ENCODE measurements at places on chromosomes 6 and 20.

DNA sequence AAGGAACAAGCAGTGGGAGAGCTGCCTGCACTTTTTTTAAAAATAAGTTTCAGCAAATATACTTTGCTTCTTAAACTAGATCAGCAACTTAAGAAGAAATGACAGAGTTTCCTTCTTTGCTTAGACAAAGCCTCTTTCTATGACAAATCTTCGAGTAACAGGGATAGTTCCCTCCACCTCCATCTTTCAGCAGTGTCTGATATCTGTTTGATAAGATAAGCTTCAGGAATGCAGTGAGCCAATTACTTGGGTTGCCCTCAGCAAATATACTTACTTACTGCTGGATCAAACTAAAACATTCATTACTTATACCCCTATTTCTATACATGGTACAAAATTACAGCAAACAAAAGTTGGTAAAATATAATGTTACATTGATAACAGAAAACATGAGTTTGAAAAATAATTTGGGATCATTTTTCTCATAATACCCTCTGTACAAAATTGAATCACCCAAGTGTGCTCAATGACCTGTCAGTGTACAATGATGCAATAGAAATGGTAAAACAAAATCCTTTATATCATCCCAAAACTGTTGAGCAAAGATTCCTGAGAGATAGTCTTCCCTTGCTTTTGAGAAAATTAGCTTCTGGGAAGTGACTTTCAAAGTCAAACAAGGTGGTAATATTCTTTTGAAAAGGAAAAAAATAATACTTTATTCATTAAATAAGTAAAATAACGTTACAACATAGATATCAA is 24.5 kb downstream of the FRK start:
- no peak for DNase-seq

DNA sequence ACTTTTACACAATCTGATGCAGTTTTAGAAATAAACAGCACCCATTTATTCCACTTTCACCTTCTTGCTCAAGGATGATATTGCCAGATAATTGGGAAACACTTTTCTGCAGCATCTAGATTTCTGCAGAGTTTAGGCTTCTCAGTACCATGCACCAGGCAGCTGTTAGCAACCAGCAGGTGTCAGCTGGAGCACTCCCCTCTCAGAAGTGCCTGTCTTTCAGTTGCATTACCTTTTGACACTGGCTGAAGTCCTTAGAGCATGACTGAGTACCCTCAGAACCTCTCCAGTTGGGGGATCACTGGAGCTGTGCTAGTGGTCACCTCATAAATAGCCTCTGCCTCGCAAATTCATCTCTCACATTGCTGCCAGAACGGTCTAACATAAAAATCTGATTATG is 91.2 kb downstream of the DNAH8 start:
- no peak for DNase-seq

- DNase-seq = peak; percentile 22
Measured at GRCh38 chr6:6283746-6284145, 36.7 kb downstream of the F13A1 start.

DNA sequence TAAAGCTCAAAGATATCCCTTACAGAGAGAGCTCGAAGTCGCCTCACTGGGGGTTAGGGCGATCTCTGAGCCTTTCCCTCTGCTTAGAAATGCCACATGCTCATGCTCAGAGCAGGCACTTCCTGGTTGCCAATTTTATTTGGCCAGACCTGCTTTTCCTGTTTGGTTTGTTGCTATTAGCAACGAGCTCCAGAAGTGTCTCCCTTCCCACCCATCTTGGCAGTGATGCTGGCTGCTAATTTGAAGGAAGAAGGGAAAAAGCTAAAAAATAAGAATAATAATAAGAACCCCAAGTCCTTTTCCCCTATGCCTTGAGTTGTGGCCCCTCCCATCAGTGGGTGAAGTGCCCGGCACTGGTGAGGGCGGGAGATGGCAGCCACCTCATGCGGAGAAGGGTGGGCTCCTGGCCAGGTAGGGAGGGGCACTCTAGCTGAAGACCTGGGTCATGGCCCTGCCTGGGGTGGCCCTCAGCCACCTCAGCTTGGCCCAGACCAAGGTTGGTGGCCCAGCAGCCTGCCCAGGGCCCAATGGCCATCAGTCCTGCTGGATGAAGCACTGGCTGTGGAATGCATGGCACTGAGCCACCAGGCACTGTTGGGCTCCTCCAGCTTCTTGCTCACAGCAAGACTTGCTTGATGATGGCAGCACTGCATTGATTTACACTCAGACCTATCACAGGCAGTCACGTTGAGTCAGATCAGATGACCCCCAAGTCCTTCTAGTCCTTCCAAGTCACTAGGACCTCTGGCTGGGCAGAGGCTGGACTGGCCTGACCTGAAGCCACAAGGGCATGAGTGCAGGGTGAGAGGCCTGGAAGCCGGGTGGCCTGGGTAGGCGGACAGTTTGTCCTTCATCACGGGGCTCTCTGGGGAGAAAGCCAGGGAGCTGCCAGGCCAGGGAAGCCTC is 79.0 kb downstream of the SYNJ2 start:
- peak; percentile 81 for DNase-seq

- peak; percentile 90 for DNase-seq
Measured at GRCh38 chr6:112289038-112289566, 34.7 kb upstream of the LAMA4 start.

GRCh38 chr6:5562277-5562676 is 301.0 kb downstream of the FARS2 start:
- no peak for DNase-seq

- no peak for DNase-seq
Measured at GRCh38 chr6:29680416-29680815, 536 bp downstream of the ZFP57 start.

- DNase-seq = no peak
Measured at GRCh38 chr6:128161263-128161662, 260.4 kb upstream of the THEMIS start.

GRCh38 chr20:61841966-61842365 is 223.7 kb downstream of the TAF4 start:
- DNase-seq = peak; percentile 26

DNA sequence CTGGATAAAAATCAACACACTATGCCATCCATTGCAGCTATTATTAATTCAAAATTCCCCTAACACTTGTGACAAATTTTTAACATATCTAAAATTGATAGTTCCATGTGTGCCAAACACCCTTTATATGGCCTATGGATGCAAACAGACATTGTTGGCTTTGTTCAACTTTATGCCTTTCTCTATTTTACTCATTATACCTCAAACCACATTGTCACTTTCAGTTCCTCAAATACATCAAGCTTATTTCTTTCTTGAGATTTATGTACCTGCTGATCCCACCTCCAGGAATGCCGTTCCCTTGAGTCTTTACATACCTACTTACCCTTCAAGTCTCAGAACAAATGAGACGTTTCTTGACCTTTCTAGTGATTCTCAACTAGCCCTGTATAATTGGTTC is 193.5 kb upstream of the PLN start:
- no peak for DNase-seq

GRCh38 chr6:138287144-138287955 is 69.1 kb upstream of the PBOV1 start:
- no peak for DNase-seq

DNA sequence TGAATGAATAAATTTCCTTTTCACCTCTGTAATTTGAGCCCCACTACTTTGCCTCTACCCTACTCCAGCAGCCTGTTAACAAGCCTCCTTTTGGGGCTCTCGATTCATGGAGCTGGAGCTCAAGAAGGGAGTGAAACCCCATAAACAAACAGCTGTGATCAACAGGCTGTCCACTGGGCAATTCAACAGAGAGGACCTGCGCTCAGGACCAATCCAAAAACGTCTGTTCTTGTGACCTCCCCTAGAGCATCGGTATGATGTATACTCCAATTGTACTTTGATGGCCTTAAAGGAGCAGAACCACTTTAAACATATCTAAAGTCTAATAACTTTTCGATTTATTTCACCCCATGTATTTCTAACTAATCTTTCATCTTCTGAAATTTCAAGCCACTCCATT is 37.4 kb downstream of the HIVEP2 start:
- DNase-seq = no peak

- DNase-seq = no peak
Measured at GRCh38 chr20:13441388-13441787, 197.3 kb downstream of the TASP1 start.

GRCh38 chr6:90222724-90223198 is 73.9 kb downstream of the BACH2 start:
- no peak for DNase-seq
